ENCODE measurements at places on chromosomes 1 and 21. TPM values are rescaled to one million over a fixed set of nuclear protein-coding genes. Genes with fewer than 3 reads are reported as not detected.

MFAP2 gene
- 4.5 TPM for total RNA-seq

SH3D21 gene
- total RNA-seq, result 18.0 TPM

RPTN gene
- total RNA-seq, result not detected

- no peaks in the 10 kb centered on the region for H3K27me3 ChIP-seq
- no peaks in the 10 kb centered on the region for H3K4me1 ChIP-seq
- H3K36me3 ChIP-seq, result no peaks in the 10 kb centered on the region
- H3K27ac ChIP-seq, result no peak overlapping the region
- no peak overlapping the region for H3K4me3 ChIP-seq
Observed at GRCh38 chr1:145716641-145717345, 2.5 kb upstream of the CD160 start.

- H3K4me3 ChIP-seq, result no peak overlapping the region
- no peaks in the 10 kb centered on the region for H3K27me3 ChIP-seq
- no peak for DNase-seq
- H3K4me1 ChIP-seq, result no peaks in the 10 kb centered on the region
Observed at GRCh38 chr1:198387587-198387986, 152.9 kb downstream of the ATP6V1G3 start.
